Pons (tissue), 1 donor: ENCODE measurements at places on chromosomes 16 and 17.

- no peak for DNase-seq
These were observed 46.8 kb downstream of the BEAN1 start for GRCh38 chr16:66473654-66474519.

DNA sequence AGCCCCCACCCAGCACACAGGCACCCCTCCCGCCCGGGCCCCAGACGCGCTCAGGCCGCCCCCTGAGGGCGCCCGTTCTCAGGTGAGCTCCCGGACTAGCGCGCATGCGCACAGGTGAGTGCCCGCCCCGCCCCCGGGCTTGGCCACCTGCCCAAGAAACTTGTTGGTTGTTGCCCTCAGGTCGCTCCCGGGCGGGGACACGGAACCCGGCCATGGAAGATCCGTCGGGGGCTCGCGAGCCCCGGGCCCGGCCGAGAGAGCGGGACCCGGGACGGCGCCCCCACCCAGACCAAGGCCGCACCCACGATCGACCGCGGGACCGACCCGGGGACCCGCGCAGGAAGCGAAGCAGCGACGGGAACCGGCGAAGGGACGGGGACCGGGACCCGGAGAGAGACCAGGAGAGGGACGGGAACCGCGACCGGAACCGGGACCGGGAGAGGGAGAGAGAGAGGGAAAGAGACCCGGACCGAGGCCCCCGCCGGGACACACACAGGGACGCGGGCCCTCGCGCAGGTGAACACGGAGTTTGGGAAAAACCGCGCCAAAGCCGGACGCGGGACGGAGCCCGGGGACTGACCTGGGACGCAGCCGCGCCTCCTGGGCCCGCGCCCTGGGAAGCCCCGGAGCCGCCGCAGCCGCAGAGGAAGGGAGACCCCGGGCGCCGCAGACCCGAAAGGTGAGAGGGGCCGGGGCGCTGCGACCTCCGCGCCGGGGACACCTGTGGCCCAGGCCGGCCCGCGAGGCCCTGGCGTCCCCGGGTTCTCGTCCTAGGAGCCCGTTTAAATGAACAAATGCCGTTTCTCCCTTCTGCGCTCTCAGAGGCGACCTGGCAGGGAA is at the start of gene MARVELD3:
MARVELD3 (plus strand) TSS at position 167 of the 840 bp plus-strand sequence; CDS start at position 213, 46 bp downstream.
- DNase-seq: no peak

DNA sequence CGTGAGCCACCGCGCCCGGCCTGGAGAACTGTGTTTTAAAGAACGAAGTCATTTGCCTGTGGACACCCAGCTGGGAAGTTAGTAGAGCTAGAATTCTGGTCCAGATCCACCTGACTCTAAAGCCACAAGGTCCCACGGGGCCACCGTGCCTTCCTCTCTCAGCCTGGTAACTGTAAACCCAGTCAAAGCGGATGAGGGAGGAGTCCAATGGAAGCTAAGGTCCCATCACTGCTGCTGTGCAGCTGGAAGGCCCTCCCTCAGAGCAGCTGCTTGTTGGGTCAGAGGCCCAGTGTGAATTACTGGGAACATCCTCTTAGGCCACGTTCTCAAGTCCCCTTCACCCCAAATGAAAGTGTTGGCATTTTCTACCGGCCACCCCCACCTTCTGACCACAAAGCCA is 48.8 kb upstream of the CACNG5 start:
- no peak for DNase-seq

- no peak for DNase-seq
These were observed 6.9 kb downstream of the HNF1B start for GRCh38 chr17:37737971-37738370.

- no peak for DNase-seq
These were observed 957 bp downstream of the MYL4 start for GRCh38 chr17:47210105-47210504.
